ENCODE measurements at places on chromosomes 12 and 14.
A peak's percentile ranks its signal among the peaks of the same experiment; 100 is the strongest.

GRCh38 chr14:36086629-36087395 lies 89.7 kb downstream of the PTCSC3 start:
- DNase-seq: no peak

DNA sequence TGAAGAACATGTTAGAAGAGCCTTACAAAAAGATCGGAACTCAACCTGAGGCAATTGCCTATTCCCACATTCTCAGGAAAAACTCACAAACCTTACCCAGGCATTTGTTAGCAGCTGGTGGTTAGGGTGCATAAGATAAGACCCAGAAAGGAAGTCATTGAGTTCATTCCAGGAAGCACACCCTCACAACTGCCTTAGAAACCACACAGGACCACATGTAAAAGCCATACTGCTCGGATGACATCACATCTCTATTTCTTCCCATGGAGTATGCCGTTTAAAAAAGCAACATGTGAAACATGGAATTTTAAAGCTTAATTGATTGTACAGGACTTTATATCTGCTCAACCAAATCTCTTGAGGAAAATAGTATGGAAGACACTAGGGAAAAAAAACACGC lies 411.2 kb downstream of the DAD1 start:
- DNase-seq: peak; percentile 68

DNA sequence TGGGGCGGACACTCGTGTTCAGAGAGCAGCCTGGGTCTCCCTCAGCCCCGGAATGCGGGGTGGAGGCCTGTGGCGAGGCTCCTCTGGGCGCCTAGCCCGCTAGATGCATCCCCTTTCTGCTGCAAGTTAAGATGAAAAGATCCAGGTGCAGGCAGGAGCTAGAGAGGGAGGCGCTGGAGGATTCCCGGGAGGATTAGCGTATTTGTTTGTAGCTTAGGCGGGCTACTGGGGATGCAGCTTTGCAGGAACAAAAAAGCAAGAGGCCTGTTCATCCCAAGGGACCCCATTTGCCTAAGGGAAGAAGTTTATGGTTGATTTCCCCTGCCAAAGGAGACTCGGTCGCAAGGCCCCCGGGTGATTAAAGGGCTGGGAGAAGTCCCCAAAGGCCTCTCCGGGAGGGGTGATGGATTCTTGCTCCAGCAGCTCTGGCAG lies 824 bp downstream of the CCDC177 start:
- DNase-seq: no peak

GRCh38 chr12:53067993-53068770 lies 11.0 kb downstream of the SPRYD3 start:
- no peak for DNase-seq

- peak; percentile 38 for DNase-seq
Measured at GRCh38 chr14:60738843-60739508, 4.4 kb downstream of the MNAT1 start.

Data from KBM-7 (cell line).